ENCODE measurements at places on chromosomes 6 and 20. TPM values are rescaled to one million over a fixed set of nuclear protein-coding genes. Genes with fewer than 3 reads are reported as not detected.

Gene COL12A1
- total RNA-seq = 16.1 TPM

Gene PLCB1
- total RNA-seq = 74.5 TPM

Gene KCNB1
- total RNA-seq = under 0.01 TPM

Gene PHACTR2
- 243 TPM for total RNA-seq

Gene FILIP1
- 6.5 TPM for total RNA-seq

Gene GPR6
- not detected for total RNA-seq

Gene VTA1
- total RNA-seq = 107 TPM

Gene UST
- total RNA-seq = 1.1 TPM

Gene C6orf52
- total RNA-seq = not detected

Gene SRSF3
- total RNA-seq = 550 TPM

Gene EFCAB8
- 0.43 TPM for total RNA-seq

Gene RRP36
- total RNA-seq = 104 TPM

Gene ABHD16B
- not detected for total RNA-seq

Gene RBPJL
- total RNA-seq = not detected

Gene MSH5
- 30.9 TPM for total RNA-seq

Gene KATNA1
- 30.6 TPM for total RNA-seq

Gene NMBR
- total RNA-seq = not detected

Gene LINC00237
- total RNA-seq = not detected

Gene MAP3K5
- 28.1 TPM for total RNA-seq

Gene SEMG1
- total RNA-seq = not detected

Gene DEFB129
- total RNA-seq = not detected

Gene FAXC
- 0.27 TPM for total RNA-seq
